ENCODE measurements at places on chromosomes 5 and 9. TPM values are rescaled to one million over a fixed set of nuclear protein-coding genes. Genes with fewer than 3 reads are reported as not detected.

DNA sequence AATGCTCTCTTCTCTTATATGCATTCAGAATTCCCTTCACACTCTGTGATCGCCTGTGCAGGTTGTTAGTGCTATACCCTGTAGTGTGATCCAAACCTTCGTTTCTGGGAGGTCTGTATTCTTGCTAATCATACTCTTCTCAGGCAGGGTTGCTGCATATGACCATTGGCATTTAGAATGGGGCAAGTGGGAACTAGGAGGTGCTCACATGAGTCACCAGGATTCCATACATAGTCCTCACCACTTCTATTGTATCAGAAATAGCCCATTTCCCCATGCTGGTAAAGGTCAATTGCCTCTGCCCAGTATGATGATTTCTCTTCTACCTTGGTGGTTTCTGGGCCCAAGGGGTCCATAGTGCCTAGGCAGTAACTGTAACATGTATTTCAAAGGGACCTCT is 443.5 kb upstream of the CDH6 start:
- H3K4me3 ChIP-seq, result no peak overlapping the region
- H3K4me1 ChIP-seq, result no peaks in the 10 kb centered on the region
- no peak overlapping the region for H3K27ac ChIP-seq
- H3K36me3 ChIP-seq, result no peaks in the 10 kb centered on the region
- DNase-seq, result no peak

- H3K27me3 ChIP-seq, result peaks cover 9% of the 10 kb centered on the region
- H3K4me1 ChIP-seq, result no peaks in the 10 kb centered on the region
- H3K27ac ChIP-seq, result no peak overlapping the region
Measured at GRCh38 chr5:36298552-36298951, 3.1 kb downstream of the RANBP3L start.

GRCh38 chr9:90204128-90204831 is 438.3 kb downstream of the DIRAS2 start:
- H3K4me1 ChIP-seq, result no peaks in the 10 kb centered on the region
- no peak overlapping the region for H3K27ac ChIP-seq
- DNase-seq, result no peak
- H3K36me3 ChIP-seq, result no peaks in the 10 kb centered on the region
- peaks cover 5% of the 10 kb centered on the region for H3K27me3 ChIP-seq

- DNase-seq, result peak; percentile 58
- H3K4me3 ChIP-seq, result no peak overlapping the region
- peaks cover 4% of the 10 kb centered on the region for H3K36me3 ChIP-seq
- peaks cover 66% of the 10 kb centered on the region for H3K4me1 ChIP-seq
- H3K27ac ChIP-seq, result peak overlapping the region; percentile 90
Measured at GRCh38 chr9:91038483-91039124, 237.0 kb downstream of the SYK start.

DNA sequence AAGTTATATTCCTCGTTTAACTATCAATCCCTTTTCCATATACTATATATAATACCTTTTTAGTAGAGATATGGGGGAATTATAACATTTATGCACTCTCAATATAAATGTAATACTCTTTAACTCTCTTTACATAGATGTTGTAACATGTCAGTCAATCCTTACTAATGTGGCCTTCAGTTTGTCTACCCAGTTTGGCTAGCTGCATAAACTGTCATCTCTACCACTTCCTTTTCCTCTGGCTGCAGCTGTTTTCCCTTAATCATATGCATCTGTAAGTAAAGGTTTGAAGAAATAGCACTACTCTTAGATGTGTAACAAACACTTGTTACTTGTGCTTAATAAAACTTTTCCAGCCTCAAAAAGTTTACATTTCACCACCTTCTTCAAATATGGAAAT is 13.4 kb downstream of the ABHD17B start:
- peaks cover 72% of the 10 kb centered on the region for H3K4me1 ChIP-seq
- peak overlapping the region; percentile 49 for H3K4me3 ChIP-seq
- H3K27me3 ChIP-seq, result no peaks in the 10 kb centered on the region
- peaks cover 7% of the 10 kb centered on the region for H3K36me3 ChIP-seq

- H3K4me3 ChIP-seq, result no peak overlapping the region
- H3K36me3 ChIP-seq, result peaks cover 40% of the 10 kb centered on the region
- H3K4me1 ChIP-seq, result peaks cover 60% of the 10 kb centered on the region
- H3K27ac ChIP-seq, result no peak overlapping the region
- H3K27me3 ChIP-seq, result no peaks in the 10 kb centered on the region
- peak; percentile 24 for DNase-seq
Measured at GRCh38 chr9:20573023-20573422, 49.3 kb downstream of the MLLT3 start.

DNA sequence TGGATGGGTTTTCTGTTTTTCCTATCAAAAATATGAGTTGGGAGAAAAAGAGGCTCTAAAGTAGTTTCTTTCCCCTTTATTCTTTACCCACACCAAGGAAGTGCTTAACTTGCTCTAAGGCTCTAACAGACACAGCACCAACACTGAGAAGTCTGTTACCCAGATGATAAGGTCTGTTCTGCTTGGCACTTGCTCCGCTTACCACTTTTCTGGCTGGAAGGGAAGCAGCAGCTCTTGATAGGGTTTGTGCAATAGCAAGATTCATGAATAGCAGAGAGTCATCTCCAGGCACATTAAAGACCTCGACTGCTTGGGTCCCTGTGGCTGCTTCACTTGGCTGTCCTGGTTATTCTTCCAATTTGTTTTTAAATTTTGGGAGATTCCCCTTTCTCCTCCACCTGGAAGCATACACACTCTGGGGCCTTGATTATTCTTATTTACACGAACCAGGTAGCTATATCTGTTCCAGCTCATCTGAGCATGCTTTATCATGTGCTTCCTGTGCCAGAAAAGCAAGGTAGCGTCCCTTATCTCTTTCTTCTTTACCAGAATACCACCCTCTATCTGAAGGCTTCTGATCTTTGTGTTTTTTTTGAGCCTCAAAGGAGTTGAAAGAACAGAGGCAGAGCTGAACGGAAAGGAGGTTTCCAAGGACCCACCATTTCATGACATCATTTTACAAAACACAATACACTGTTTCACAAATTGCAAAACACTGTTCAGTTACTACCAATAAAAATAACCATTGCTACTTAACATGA is 24.8 kb downstream of the PPP3R2 start:
- peak; percentile 59 for DNase-seq
- peaks cover 24% of the 10 kb centered on the region for H3K36me3 ChIP-seq
- no peak overlapping the region for H3K4me3 ChIP-seq
- peak overlapping the region; percentile 70 for H3K27ac ChIP-seq

- peak; percentile 99 for DNase-seq
- no peak within 1 kb of the TSS for H3K4me3 ChIP-seq
- no peaks in the 10 kb centered on the region for H3K36me3 ChIP-seq
- no peaks in the 10 kb centered on the region for H3K27me3 ChIP-seq
- H3K4me1 ChIP-seq, result peaks cover 36% of the 10 kb centered on the region
- H3K27ac ChIP-seq, result peak within 1 kb of the TSS; percentile 98
Measured at GRCh38 chr9:128552153-128552743, at the start of gene SPTAN1. SPTAN1 (plus strand) TSS chr9:128552587; CDS start chr9:128566741, 14,154 bp downstream.

DNA sequence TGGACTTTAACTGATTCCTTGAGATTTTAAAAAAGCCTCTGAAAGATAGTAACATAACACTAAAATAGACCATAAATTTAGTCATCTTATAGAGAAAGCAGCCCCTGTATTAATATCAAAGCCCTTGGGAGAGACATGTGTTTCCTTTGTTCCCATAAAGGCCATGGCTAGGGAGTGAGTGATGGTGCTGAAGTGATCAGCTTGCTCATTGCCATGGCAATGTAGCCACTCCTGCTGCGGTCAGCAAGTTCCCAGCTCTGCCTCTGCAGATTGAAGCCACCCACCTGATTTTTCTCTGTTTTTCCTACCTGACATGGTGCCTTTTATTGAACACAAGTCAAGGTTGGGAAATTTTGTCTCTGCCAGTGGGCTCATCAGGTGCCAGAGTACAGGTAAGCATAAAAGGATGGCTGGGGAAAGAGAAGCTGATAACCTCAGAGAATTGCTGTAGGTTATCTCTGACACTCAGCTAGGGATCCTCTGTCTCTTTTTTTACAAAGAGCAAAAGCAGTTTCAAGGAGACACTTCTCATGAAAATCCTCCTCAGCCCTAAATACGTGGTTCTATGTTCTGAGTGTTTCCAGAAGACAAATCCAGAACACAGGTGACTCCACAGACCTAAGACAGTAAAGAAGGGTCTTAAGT is 296.3 kb upstream of the NMUR2 start:
- no peaks in the 10 kb centered on the region for H3K4me1 ChIP-seq
- DNase-seq, result no peak
- no peak overlapping the region for H3K4me3 ChIP-seq
- H3K27me3 ChIP-seq, result no peaks in the 10 kb centered on the region
- H3K36me3 ChIP-seq, result no peaks in the 10 kb centered on the region

DNA sequence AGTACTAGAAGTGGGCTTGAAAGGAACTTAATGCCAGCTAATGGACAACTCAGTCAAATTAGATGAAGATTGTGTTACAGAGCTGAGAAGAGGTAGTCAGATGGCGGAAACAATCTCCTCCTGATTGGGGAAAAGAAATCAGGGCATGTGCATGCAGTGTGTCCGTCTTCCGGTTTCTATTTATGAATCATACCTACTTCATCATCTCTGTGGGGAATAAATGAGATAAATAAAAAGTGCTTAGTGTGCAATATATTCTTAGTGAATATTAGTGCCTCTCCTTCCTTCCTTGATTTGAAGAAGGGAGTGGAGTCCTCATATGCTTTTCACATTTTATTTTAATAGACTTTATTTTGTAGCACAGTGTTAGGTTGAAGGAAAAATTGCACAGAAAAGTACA is 108.7 kb upstream of the NFIL3 start:
- DNase-seq, result no peak
- H3K27me3 ChIP-seq, result peaks cover 37% of the 10 kb centered on the region
- no peaks in the 10 kb centered on the region for H3K36me3 ChIP-seq
- no peak overlapping the region for H3K4me3 ChIP-seq
- H3K27ac ChIP-seq, result no peak overlapping the region

- H3K36me3 ChIP-seq, result peaks cover 9% of the 10 kb centered on the region
- H3K4me3 ChIP-seq, result no peak overlapping the region
- DNase-seq, result no peak
Measured at GRCh38 chr5:14726066-14726838, 61.7 kb downstream of the OTULIN start.

- H3K4me1 ChIP-seq, result peaks cover 12% of the 10 kb centered on the region
- H3K27me3 ChIP-seq, result no peaks in the 10 kb centered on the region
- peaks cover 6% of the 10 kb centered on the region for H3K36me3 ChIP-seq
- DNase-seq, result no peak
Measured at GRCh38 chr5:102815540-102816332, 60.6 kb downstream of the PAM start.

DNA sequence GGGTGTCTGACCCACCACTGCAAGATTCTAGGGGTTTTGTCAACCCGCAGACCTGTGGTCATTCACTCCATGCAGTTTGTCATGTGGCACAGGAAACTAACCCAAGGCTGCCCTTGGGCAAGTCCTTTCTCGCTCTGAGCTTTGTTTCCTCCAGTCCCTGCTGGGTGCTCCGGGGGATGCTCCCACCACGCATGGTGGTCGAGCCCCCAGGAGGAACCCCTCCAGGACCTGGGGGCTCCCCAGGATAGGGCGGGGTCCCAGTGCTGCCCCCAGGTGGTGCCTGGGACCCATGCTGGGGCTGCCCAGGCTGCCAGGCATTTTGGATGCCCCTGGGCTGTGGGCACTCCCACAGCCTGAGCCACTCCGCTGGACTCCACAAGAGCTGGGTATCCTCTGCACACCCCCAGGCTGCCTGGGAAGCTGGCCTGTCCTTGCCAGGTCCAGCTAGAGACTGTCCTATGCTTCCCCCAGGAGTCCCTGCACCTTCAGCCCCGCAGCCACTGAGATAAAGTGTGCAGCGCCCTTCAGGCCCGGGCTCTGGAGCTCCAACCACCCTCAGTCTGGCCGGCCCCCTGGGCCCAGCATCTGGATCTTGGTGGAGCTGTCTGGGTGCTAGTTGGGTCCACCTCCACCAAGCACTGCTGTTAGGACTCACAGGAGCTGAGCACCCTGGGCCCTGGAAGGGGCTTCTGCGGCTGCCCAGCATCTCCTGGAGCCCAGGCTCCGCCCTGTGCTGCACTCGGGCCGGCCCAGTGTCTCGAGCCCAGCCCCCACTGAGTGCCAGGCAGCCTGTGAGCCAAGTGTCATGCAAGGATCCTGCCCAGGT is 104.3 kb downstream of the PHF2 start:
- DNase-seq, result peak; percentile 53
- H3K27me3 ChIP-seq, result no peaks in the 10 kb centered on the region
- no peak overlapping the region for H3K4me3 ChIP-seq
- H3K4me1 ChIP-seq, result peaks cover 3% of the 10 kb centered on the region

GRCh38 chr9:123843703-123844102 is 86.2 kb downstream of the DENND1A start:
- H3K4me1 ChIP-seq, result peaks cover 2% of the 10 kb centered on the region
- H3K36me3 ChIP-seq, result peaks cover 17% of the 10 kb centered on the region
- no peak overlapping the region for H3K4me3 ChIP-seq
- no peaks in the 10 kb centered on the region for H3K27me3 ChIP-seq
- H3K27ac ChIP-seq, result no peak overlapping the region
- DNase-seq, result no peak

- no peak for DNase-seq
- no peaks in the 10 kb centered on the region for H3K4me1 ChIP-seq
- no peak overlapping the region for H3K27ac ChIP-seq
- no peak overlapping the region for H3K4me3 ChIP-seq
Measured at GRCh38 chr5:171462928-171463861, 43.7 kb downstream of the FGF18 start.

The NIM1K gene
- 0.97 TPM for total RNA-seq

The FAM78A gene
- 51.6 TPM for total RNA-seq

The ZNF782 gene
- total RNA-seq, result 4.3 TPM

The SWI5 gene
- total RNA-seq, result 14.3 TPM

The IL3 gene
- total RNA-seq, result 71.3 TPM

The C9 gene
- total RNA-seq, result not detected

All from activated CD4-positive, alpha-beta T cell treated with anti-CD3 and anti-CD28 coated beads, Interleukin-2, amount 10 ng/mL, durations not matched to agents 24 days and 14 days (primary cell).